ENCODE measurements at places on chromosomes 3 and 15. TPM values are rescaled to one million over a fixed set of nuclear protein-coding genes. Genes with fewer than 3 reads are reported as not detected.

The ANKRD34C gene
- total RNA-seq: not detected

The SEC62 gene
- 75.5 TPM for total RNA-seq

The ITGA11 gene
- total RNA-seq: 0.22 TPM

The FEZF2 gene
- total RNA-seq: 0.49 TPM

The USF3 gene
- 14.9 TPM for total RNA-seq

The CCR8 gene
- not detected for total RNA-seq

The FBXO40 gene
- total RNA-seq: not detected

The PTH1R gene
- 0.29 TPM for total RNA-seq

The ISLR gene
- total RNA-seq: 1.2 TPM

All from glutamatergic neuron (in vitro differentiated cells).